NCI-H2081 treated with DMSO at 0.1 percent for 48 hours (cell line): ENCODE measurements at places on chromosomes 1 and 21.

DNA sequence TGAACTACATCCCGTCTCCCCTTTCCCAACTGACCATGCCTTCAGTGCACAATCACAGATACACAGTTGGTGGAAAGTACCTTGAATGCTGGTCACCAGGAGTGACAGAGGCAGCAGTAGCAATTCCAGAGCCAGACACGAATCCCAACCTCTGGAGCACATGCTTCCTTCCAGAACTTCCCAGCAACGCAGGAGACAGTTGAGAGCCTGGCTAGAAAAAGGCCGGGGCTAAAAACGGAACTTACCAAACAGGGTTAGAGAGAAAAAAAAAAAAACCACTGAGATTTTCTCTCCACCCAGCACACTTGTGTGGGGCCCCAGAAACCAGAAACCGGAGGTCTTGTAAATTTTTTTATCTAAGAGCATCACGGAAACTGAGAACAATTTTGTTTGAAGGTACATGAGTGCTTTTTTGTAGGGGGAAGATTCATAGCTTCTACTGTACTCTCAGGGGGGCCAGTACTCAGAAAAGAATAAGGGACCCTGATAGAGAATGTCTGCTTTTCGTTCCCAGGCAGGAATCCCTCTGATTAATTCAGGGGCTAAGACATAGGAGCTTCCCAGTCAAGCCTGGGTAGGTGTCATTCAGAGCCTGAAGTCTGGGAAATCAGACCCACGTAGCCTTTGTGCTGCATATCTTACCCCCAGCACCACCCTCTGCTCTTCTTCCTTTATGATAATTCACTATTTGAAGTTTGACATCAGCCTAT lies at the start of gene CD48:
CD48 (minus strand) TSS at position 221 of the 710 bp plus-strand sequence; CDS start at position 162, 59 bp downstream.
- DNase-seq, result no peak

DNA sequence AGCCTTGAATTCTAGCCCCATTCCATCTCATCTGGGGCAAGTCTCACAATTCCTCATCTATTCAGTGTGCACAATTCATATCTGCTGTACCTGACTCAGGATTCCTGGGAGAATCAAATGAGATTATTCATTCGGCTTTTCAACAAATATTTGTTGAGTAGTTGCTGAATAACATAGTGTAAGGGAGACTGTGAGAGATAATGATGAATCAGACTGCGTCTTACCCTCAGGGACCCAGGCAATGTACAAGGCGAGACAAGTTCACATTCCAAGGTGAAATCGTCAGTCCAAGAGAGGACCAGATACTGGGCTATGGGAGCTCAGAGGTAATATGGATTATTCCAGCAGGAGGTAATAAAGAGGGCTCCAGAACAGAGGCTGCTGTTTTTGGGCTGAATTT lies 67.8 kb upstream of the SMYD2 start:
- no peak for DNase-seq

DNA sequence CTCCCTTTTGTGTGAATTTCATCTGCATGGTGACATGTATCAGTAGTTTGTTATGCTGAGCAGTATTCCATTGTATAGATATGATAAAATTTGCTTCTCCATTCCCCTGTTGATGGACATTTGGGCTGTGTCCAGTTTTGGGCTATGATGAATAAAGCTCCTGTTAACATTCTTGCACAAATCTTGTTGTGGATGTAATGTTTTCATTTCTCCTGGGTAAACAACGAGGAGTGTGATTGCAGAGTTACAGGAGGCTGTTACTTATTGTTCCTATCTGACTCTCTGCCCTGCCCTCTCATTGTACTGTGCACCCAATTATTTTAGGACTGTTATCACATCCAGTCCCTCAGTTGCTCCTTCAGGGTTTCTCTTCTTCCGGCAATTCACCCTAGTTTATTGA lies 24.2 kb downstream of the MAPKAPK2 start:
- no peak for DNase-seq

GRCh38 chr21:27329255-27329851 lies 362.5 kb upstream of the ADAMTS5 start:
- no peak for DNase-seq

GRCh38 chr1:40257313-40257687 lies 736 bp upstream of the ZMPSTE24 start:
- DNase-seq, result no peak

- peak; percentile 72 for DNase-seq
These were observed 123.3 kb upstream of the GADD45A start for GRCh38 chr1:67561704-67562113.

- DNase-seq, result no peak
These were observed 15.8 kb upstream of the BACE2 start for GRCh38 chr21:41152147-41152546.

DNA sequence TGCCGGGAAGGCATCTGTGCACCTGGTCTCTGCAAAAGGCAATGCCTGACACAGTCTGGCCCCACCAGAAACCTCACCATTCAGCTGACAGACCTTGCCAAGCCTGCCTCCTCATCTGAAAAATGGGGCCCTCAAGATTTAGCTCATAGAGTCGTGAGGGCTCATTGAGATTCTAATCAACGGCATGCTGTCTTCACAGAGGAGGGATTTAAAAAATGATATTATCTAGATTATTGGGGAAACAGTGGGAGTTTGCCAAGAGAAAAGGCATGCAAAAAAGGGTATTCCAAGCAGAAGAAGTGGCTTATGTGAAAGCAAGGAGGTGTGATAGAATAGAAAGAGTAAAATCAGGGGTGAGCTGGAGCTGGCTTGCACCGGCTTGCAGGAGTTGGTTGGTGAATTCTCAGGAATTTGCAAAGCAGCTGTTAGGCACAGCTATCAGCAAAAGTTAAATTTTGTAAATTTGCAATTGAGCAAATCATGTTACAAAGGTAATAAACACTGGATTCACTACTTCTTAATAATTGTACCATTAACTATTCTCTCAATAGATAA lies 91.7 kb upstream of the WNT4 start:
- DNase-seq, result no peak

GRCh38 chr1:178238722-178239510 lies 145.0 kb downstream of the RASAL2 start:
- DNase-seq, result no peak

DNA sequence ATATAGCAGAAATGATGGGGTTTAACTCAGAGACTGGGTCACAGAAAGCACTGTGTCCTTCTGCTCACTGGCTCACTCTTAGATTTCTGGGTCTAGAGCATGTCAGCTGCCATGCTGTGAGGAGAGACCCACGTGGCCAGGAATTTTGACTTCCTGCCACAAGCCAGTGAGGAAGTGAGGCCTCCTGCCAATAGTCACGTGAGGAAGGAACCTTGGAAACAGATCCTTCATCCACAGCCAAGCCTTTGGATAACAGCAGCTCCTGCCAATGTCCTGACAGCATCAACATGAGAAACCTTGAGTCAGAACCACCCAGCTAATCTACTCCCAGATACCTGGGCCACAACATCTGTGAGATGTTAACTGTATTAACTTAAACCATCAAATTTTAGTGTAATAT lies 114.5 kb upstream of the PLPPR5 start:
- no peak for DNase-seq

- DNase-seq, result no peak
These were observed 13.0 kb upstream of the ANGPTL7 start for GRCh38 chr1:11176081-11176706.

DNA sequence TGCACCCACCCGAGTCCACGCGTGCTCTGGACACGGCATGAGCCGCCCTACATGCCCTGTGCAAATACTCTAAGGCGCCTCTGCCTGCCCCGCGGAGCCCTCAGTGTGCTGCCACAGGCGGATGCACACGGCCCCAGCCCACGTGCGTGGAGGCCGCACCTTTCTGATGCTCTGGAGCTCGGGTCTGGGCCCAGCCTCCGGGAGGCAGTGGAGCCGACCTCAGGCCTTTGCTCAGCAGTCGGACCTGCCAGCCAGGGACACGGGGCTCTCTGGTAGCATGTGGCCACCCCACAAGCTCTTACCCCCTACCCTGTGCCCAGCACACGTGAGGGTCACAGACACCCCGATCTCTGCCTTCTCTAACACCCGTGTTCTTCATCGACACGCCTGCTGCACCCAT lies 2.1 kb downstream of the TMEM240 start:
- no peak for DNase-seq

DNA sequence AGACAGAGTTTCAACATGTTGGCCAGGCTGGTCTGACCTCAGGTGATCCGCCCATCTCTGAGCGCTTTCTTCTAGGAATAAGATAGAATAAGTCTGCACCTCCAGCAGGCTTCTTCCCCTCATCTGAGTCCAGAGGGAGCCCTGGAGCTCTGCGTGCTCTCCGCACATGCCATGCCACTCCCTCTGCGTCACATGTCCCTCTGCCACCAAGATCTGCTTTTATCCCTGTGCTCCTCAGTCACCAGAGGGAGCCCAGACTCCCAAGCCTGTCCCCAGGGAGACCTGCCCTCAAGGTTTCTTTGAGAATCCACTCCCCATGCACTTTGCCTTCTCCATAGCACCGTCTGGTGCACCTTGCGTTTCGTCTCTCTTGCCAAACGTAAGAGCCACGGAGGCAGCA lies 213.0 kb downstream of the CAMTA1 start:
- no peak for DNase-seq

DNA sequence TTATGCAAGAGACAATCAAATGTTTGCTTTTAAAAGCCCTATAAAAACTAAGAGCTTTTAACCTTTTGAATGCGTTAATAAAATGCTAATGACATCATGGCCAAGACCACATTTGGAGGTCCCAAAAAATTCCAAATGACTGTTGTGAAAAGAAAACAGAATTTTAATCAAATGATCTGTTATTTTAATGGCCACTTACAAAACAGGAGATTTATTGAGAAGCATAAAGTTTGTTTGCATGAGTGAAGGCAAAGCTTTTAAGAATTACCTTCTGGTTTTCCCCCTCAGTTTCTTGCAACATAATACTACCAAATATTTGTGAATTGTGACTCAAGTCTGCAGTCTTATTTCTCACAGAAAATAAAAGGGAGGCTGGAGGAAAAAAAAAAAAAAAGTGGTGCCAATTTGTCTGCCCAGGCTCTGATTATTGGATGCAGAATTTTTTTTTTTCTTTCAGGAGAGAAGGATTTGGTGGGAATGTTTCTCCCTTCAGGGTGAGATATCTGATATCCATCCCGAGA lies 60.7 kb downstream of the GORAB start:
- no peak for DNase-seq

GRCh38 chr1:227654431-227654830 lies 80.7 kb downstream of the JMJD4 start:
- DNase-seq, result no peak

DNA sequence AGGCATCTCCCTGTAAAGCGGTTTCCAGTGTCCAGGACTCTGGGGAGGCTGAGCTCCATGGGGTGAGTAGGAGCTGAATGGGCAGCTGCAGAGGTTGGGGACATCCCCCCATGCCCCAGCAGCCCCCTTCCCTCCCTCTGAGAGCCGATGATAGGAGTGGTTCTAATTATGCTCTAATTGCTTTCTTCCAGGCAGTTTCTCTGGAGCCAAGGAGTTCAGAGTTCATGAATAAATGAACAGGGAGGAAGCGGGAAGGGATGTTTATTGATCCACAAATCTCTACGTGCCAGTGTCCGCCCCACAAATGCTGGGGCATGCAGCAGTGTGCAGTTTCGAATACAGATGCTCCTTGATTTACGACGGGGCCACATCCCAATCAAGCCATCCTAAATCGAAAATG lies 15.6 kb downstream of the NKAIN1 start:
- DNase-seq, result no peak

DNA sequence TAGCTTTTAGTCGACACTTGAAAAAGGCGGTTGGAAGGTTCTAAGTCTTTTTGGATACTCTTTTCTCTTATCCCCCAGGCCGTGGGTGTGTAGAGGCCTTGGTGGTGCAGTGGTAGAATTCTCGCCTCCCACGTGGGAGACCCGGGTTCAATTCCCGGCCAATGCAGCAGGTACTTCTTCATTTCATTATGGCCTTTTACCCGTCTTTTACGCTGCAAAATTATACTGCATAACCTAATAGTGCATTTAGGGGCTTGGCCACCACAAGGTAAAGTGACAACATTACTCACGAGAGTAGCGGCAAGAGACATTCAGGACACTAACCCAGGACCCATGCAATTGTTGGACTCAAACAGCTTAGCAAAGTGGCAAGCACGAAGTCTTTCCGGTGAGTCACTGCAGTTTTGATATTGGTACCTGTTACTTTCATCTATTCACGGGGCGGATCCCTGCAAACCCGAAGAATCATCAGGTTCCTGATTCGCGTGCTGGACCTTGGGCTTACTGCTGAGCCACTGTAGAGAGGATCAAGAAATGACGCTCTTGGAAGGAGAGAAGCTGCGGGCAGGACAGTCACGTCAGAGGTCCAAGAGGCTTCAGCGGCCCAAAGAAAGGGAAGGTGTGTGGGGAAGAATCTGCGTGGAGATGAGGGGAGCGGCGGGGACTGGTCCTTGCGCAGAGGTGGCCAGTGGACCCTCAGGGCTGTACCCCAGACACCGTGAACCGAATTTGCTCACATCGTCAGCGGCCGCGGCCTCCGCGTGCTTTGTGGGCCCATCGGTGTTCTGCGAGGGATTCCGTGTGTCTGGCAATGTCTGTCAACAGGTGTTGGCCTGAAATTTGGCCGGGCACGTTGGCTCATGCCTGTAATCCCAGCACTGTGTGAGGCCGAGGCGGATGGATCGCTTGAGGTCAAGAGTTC lies 12.9 kb upstream of the RNU1-4 start:
- DNase-seq, result no peak

GRCh38 chr21:39882151-39882838 lies 15.1 kb downstream of the PCP4 start:
- no peak for DNase-seq

GRCh38 chr21:37292941-37293340 lies 25.8 kb upstream of the VPS26C start:
- no peak for DNase-seq

GRCh38 chr1:89802051-89802450 lies 18.8 kb upstream of the LRRC8D start:
- DNase-seq, result no peak

- no peak for DNase-seq
These were observed 550 bp downstream of the ARHGEF16 start for GRCh38 chr1:3454811-3455618.

- DNase-seq, result no peak
These were observed 256.8 kb downstream of the KAZN start for GRCh38 chr1:14855268-14855667.

- no peak for DNase-seq
These were observed 44.0 kb upstream of the DISP3 start for GRCh38 chr1:11434926-11435325.

DNA sequence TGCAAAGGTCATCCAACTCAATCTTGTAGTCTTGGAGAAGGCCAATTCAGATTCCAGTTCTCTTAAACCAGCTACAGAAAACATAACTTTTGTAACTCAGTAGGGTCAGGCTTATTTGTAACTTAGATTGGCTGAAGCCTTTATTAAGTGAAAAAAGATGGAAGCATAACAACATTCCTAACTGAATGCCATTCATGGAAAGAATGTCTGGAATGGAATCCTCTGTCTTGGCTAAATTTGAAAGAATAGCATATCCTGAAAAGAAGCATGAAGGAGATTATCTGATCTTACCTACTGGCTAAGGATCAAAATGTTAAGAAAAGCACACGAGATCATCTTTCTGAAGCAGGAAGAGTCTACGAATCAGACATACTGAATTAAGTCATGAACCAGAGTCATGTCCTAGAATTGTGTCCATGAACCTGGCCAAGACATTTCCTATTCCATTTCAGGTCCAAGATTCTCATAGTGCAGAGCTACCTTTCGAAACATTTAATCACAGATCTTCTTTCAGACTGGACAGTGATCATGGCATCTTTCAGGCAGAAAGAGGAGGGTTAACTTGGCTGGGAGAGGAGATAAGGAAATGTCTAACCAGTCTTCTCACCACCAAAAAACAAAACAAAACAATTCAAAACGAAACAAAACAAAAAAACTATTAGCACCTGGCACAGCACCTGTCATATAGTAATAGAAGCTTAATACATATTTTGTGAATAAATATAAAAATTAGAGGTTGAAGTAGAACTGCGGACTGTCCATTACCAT lies 75.6 kb downstream of the XCL2 start:
- DNase-seq, result no peak

- DNase-seq, result no peak
These were observed 14.7 kb downstream of the YTHDF2 start for GRCh38 chr1:28751315-28752060.
